Hypothalamus (tissue), 51 donors: ENCODE measurements at places on chromosomes 12 and 14.
A peak's percentile ranks its signal among the peaks of the same experiment; 100 is the strongest.

- no peak for DNase-seq
Measured at GRCh38 chr12:50569876-50570275, 65.1 kb downstream of the DIP2B start.

GRCh38 chr12:124536641-124537040 lies 30.8 kb downstream of the NCOR2 start:
- DNase-seq = no peak

DNA sequence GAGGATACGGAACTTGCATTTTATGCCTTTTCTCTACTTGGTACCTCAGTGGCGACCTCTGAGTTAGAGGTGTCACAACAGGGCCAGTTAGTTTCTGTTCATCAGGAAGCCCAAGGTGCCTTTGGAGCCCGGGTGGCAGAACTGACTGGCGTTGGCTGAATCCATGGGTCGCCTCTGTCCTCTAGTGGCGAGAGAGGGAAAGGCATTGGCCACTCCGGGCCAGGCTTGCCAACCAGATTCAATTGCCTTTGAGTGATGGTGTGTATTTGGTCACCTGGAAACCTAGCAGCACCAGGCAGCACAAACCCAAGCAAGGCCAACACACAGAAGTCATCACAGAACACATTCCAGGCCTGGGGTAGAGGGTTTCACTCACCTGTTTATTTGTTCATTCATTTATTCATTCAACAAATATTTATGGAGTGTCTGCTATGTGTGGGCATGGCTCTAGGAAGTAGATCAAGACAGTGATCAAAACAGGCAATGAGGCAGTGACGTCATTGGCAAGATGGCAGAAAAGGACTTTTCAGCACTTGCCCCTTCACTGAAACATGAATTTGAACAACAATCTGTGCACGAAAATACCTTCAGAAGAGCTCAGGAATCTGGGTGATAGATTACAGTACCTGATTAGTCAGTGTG lies 40.5 kb upstream of the KCNA5 start:
- DNase-seq = peak; percentile 69

DNA sequence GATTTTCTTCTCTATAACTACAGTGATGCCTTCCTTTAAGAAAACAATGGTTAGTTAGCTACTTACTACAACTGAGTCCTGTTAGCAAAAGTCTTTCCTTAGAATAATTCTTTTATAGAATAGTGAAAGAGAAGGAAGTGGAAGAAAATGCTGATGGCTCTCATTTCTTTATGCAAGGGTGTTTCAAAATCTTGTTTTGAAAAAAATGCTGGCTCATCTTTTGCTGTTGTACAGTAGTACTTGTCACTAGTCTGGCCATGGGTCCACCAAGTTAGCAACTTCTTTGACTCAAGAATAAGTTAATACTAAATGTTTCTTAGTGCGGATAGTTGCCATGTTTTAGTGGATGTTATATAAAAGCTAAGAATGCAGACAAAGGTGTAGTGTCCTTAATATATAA lies 225.4 kb downstream of the PTPRO start:
- no peak for DNase-seq

- DNase-seq = no peak
Measured at GRCh38 chr14:73717266-73717665, 3.1 kb upstream of the PNMA1 start.

- DNase-seq = no peak
Measured at GRCh38 chr14:73757876-73758391, 43.8 kb upstream of the PNMA1 start.

- DNase-seq = no peak
Measured at GRCh38 chr12:54412348-54412747, 6.7 kb downstream of the ITGA5 start.

GRCh38 chr14:95328729-95329503 lies 9.2 kb upstream of the CLMN start:
- no peak for DNase-seq

DNA sequence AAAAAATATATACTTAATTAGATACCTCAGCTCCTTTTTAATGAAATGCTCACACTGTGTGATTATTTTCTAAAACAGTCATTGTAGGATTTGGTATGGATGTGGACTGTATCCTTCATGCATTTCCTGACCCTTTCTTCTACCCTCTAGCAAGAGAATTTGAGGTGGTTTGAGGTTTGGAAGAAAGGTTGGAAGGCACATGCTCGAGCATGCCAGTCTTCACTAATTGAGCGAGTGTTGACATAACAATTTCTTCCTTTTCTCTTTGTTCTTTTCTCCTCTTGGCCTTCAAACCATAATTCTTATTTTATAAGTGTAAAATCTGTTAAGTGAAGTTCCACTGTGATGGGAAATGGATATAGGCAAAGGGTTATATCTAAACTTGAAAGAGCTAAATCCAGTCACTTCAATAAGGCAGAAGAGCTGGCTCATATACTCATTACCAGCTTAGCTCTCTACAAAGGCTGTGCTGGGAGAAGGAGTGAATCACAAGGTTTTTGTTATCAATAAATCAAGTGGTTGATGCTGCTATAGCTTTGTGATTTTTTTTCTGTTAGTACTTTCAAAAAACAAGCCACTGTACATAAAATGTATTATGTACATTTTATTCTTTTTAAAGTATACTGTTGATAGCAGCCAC lies 16.2 kb upstream of the PTHLH start:
- no peak for DNase-seq

GRCh38 chr12:108685469-108686260 lies 45.7 kb downstream of the CORO1C start:
- DNase-seq = no peak

GRCh38 chr12:32559434-32559833 lies 119.7 kb upstream of the DNM1L start:
- DNase-seq = no peak

DNA sequence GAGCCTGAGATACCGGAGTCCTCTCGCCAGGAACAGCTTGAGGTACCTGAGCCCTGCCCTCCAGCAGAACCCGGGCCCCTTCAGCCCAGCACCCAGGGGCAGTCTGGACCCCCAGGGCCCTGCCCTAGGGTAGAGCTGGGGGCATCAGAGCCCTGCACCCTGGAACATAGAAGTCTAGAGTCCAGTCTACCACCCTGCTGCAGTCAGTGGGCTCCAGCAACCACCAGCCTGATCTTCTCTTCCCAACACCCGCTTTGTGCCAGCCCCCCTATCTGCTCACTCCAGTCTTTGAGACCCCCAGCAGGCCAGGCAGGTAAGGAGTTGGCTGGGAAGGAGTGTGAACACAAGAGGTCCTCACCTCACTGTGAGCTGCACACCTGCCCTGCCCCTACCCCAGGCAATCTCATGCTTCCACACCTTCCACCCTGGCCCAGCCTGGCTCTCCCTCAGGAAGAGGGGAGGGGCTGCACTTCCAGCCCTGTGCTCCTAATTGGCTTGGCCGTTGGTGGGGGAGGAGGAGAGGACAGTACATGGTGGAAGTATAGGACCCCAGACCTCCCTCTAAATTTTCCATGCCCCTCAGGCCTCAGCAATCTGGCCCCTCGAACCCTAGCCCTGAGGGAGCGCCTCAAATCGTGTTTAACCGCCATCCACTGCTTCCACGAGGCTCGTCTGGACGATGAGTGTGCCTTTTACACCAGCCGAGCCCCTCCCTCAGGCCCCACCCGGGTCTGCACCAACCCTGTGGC lies 6.2 kb downstream of the C1QL4 start:
- no peak for DNase-seq

DNA sequence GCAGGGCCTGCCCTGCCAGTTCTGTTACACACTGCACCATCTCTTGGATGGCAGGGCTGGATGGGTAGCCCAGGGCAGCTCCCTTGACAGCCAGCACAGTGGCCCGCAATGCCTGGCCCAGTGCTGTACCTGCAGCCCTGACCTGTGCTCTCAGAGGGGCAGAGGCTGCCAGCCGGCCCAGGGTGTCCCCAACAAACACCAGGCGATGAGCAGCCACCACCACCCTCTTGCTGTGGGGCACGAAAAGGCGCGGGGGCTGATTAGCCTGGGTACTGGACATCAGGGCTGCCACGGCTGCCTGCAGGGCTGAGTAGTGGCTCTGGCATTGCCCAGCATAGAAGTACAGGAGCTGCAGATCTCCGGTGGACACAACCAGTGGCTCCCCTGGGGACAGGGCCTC lies 4.6 kb upstream of the SLC22A17 start:
- DNase-seq = no peak

DNA sequence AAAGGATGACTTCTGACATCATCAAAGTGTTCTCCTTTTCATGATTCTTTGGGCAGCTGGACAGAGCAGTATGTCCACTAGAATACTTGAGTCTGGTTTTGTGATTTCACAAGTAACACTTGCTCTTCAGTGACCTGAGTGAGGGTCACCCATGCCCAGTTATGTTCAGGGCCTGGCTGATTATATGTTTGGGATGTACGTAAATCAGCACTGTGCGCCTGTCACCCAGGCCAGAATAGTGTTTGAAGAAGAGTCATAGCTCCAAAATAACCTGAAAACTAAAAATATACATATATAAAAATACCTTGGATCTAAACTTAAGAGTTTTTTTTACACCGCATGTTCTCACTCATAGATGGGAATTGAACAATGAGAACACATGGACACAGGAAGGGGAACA lies 3.8 kb downstream of the BICD1 start:
- DNase-seq = no peak

DNA sequence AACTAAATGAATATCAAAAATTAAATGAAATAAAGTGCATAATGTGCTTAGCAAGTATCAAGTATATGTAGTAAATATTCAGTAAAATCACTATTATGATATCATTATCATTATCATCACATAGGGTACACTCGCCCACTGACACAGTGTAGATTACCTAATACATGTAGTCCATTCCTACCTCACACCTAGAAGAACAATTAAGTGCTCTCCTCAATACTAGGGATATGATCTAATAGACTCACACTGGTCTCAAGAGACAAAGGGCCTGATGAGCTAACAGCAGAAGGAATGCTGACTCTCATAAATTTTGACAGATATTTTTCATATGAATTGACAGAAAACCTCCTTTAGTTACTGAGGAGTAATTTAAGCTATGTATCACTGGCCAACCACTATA lies 29.1 kb downstream of the FSCB start:
- no peak for DNase-seq

DNA sequence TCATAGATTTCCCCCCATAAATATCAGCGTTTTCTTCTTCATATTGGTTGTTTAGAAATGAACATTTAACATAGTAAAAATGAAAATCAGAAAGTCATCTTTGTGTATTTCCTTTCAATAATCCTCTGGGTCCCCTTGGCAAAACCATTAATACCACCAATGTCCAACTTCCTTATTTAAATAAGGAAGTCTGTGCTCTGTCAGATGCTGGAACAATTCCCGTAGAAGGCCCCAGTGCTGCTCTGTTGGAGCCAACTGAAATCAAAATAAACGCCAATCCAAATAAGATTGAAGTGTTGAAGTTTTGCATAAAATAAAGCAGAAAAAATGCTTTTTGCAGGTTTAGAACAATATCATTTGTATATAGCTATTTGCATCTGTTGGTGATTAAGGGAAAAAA lies 93.1 kb downstream of the PPM1H start:
- DNase-seq = no peak
